Esophagus muscularis mucosa (tissue), 4 donors: ENCODE measurements at places on chromosomes 1 and 21.
A peak's percentile ranks its signal among the peaks of the same experiment; 100 is the strongest.

GRCh38 chr1:206735553-206736031, 35.0 kb upstream of the IL19 start:
- no peak overlapping the region for H3K27ac ChIP-seq
- no peak overlapping the region for H3K4me3 ChIP-seq
- peaks cover 41% of the 10 kb centered on the region for H3K4me1 ChIP-seq
- H3K27me3 ChIP-seq, result no peaks in the 10 kb centered on the region
- H3K36me3 ChIP-seq, result peaks cover 35% of the 10 kb centered on the region
- DNase-seq, result no peak

- no peak overlapping the region for H3K4me3 ChIP-seq
- no peak overlapping the region for H3K27ac ChIP-seq
- H3K36me3 ChIP-seq, result peaks cover 4% of the 10 kb centered on the region
- no peak for DNase-seq
- H3K4me1 ChIP-seq, result no peaks in the 10 kb centered on the region
Observed at GRCh38 chr1:97094247-97094972, 372.8 kb downstream of the PTBP2 start.

- no peaks in the 10 kb centered on the region for H3K36me3 ChIP-seq
- H3K27ac ChIP-seq, result peak within 1 kb of the TSS; percentile 99
- peak within 1 kb of the TSS; percentile 95 for H3K4me3 ChIP-seq
- H3K4me1 ChIP-seq, result peaks cover 37% of the 10 kb centered on the region
- peak; percentile 97 for DNase-seq
- no peaks in the 10 kb centered on the region for H3K27me3 ChIP-seq
Observed at GRCh38 chr1:27603681-27604578, at the start of gene AHDC1. AHDC1 (minus strand) TSS chr1:27604144; CDS start chr1:27552115, 52,029 bp downstream.

GRCh38 chr1:186872291-186872690, 43.5 kb downstream of the PLA2G4A start:
- no peak overlapping the region for H3K27ac ChIP-seq
- no peak for DNase-seq
- no peak overlapping the region for H3K4me3 ChIP-seq
- no peaks in the 10 kb centered on the region for H3K36me3 ChIP-seq
